ENCODE measurements at places on chromosomes 3 and 15. TPM values are rescaled to one million over a fixed set of nuclear protein-coding genes. Genes with fewer than 3 reads are reported as not detected.

- no peak for DNase-seq
Observed at GRCh38 chr15:92958105-92958504, 58.0 kb downstream of the CHD2 start.

DNA sequence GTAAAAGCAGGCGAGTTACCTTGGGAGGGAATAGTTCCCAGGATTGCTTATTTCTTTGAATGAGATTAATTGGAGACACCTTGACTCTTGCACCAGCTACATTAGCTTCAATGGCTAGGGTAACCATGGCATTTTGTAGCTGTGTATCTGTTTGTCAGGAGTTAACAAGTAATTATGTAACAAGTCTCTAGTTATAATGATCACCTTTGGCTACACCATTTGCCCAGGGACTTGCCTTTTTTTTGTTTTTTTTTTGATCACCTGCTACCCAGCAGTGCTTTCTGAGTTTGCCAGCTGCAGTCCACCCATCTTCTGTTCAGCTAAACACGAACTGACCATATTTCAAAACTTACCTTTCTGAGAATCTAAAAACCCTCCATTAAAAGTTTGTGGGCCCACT, 2.2 kb downstream of the MED12L start:
- DNase-seq = no peak

GRCh38 chr15:76177491-76178040, 117.8 kb downstream of the TMEM266 start:
- DNase-seq = no peak

DNA sequence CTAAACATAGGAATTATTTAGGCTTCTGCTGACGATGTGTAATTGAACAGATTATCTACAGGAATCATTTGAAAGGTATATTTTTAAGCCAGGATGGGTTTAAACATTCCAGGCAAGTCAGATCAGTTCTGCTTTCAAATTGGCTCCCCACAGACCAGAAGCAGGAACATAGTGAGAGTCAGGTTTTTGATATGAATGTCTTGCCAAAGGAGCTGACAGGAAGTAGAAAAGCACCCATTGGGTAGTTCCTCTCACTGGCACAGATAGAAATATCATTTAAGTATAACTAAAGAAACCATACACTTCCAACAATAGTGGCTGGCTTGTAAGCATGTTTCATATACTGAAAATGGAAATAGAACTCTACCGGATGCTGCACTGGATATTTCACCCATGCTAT, 95.2 kb downstream of the CLDN1 start:
- DNase-seq = no peak

GRCh38 chr15:90763366-90764099, 46.4 kb downstream of the BLM start:
- DNase-seq = no peak

GRCh38 chr3:180063783-180064182, 27.0 kb upstream of the PEX5L start:
- no peak for DNase-seq

- peak; percentile 11 for DNase-seq
Observed at GRCh38 chr15:101480613-101481380, 8.7 kb downstream of the PCSK6 start.

GRCh38 chr15:101561584-101561906, 72.0 kb upstream of the PCSK6 start:
- no peak for DNase-seq

DNA sequence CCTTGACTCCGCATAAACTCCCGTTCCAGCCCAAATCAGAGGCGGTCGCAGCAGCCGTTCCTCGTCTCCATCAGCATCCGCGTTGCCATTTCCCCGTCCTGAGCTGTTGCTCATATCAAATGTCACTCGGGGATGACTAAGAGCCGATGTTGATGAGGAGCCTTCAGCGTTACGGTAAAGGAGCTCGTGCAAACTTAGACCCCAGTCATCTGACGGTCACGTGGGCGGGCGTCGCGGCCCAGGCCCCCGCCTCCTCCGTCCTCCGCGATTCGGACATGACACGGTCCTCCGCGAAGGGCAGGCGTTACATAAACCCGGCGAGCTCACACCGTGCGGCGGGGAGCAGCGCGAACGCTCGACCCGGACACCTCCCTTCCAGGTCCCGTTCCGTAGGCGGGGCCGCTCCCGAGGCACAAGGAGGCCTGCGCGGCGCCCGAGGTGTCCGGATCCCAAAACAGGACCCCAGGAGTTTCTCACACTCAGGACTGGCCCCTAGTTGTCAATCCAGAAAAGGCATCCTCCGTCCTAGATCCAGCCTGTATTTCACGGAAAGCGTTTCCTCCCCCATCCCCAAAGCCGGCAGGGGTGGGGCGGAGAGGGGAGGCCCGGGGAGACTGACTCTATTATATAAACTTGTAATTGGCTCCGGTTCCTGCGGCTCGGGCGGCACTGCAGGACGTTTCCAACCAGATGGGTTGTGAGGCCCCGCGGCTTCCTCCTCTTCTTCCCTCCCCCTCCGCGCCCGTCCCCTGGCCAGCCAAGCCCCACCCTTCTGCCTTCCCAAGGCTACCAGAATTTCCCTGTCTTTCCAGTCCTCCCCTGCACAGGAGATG, 100.0 kb upstream of the IGF1R start:
- peak; percentile 78 for DNase-seq

DNA sequence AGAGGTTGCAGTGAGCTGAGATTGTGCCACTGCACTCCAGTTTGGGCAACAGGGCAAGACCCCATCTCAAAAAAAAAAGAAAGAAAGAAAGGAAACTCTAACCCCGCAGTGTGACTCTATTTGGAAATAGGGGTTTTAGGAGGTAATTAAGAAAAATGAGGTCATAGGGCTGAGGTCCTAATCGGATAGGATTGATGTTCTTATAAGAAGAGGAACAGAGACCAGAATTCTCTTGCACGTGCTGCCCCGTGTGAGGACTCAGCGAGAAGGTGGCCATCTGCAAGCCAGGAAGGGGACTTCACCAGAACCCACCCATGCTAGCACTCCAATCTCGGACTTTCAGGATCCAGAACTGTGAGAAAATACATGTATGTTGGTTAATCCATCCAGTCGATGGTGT, 25.8 kb downstream of the KLHL6 start:
- no peak for DNase-seq

DNA sequence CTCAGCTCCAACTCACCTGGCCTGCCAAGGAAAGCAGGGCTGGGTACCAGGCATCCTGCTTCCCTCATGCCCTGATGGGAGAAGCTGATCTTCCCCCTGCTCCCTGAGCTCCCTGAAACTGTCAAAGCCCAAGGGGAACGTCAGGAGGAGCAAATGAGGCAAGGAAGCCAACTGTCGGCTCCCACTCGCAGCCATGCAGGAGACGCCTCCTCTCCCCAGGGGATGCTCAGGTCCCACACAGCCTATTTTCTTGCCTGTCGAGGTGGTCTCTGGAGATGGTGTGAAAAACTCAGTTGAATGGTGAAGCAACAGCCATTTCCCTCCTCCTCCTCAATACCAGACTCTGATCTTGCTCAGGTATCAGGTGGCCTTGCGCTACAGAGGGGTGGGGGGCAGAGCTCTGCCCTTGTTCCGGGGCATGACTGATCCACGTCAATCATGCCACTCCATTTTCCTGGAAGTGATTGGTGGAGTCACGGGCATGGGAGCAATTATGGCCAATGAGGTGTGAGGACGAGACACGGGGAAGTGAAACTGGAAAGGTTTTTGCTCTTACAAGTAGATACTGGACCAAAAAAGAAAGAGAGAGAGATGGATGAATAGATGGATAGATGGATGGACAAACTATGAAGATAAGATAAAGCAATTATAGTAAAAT, 58.2 kb downstream of the SLC6A1 start:
- no peak for DNase-seq

- no peak for DNase-seq
Observed at GRCh38 chr3:188209740-188210139, 55.8 kb downstream of the LPP start.

GRCh38 chr15:90037511-90037860, 36.4 kb downstream of the ZNF710 start:
- DNase-seq = no peak

DNA sequence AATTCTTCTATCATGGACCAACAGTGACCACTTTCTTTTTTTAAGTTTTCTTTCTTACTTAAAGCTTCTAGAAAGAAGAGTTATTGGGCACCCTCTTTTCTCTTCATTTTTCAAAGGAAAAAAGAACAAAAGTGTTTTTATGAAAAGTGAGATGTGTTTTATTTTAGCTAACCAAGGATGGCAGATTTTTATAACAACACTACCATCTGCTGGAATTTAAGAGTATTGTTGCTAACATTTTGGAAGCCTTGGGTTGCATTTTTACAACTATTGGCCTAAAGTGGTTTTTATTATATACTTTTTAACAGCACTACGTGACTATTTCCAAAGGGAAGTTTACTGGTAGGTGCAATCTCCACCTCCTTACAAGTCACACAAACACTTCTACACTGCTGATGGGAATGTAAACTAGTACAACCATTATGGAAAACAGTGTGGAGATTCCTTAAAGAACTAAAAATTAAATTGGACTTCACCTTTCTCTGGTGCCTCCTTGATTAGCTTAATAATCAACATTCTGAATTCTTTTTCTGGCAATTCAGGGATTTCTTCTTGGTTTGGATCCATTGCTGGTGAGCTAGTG, 237.7 kb upstream of the AGTR1 start:
- DNase-seq = no peak

DNA sequence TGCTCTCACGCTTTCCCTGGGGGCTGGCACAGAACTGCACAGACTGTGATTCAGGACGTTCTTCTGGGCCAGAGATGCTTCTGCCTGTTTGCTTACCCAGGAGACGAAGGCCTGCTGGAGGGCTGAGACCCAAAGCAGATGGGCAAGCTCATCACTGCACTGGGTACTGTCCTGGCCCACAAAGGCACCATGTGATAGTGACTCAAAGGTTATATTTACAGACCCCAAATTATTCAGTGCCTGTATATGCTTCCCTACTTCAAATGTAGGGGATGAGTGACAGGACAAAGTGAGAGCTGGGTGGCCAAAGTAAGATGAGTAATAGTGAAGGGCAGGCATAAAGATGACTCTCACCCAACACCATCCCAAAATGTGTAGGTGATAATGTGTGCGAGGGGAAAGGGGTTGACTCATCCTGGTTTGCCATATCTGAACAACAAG, 127.4 kb downstream of the WDR76 start:
- DNase-seq = no peak

DNA sequence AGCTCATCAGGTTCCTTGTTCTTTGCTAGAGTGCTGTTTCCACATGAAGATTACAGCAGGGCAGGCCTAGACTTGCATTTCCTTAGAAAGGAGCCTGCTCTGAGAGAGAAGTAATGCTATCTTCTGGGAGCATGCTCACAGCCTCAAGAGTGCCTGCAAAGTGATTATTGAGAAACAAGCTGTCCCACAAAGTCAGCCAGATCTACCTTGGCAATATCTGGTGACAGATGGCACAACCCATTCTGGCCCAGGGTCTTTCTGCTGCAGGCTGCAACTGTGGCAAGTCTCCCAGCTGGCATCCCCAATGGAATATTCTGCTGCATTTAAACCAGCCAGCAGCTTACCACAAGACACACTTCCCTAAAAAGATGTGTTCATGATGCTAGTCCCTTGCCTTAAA, 29.3 kb downstream of the MTMR10 start:
- no peak for DNase-seq

GRCh38 chr3:188198760-188199327, 44.9 kb downstream of the LPP start:
- no peak for DNase-seq

GRCh38 chr3:154105218-154105975, 15.8 kb upstream of the ARHGEF26 start:
- DNase-seq = no peak

DNA sequence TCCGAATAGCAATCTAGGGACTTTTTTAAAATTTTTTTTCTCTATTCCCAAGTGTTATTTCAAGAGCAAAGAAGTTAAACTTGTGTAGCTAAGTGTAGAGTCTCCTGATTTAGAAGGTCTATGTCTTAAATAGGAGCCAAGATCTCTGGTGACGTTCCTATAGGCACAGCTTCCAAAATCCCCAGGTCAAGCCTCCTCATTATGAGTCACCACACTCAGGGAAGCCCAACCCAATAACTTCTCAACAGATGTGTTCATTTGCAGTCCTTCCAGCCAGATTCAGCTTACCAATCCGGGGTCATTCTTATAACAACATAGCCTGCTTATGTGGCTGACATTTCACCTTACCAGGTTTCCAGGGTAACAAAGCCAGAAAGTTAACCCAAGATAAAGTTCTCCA, 270.3 kb downstream of the IL5RA start:
- DNase-seq = no peak

DNA sequence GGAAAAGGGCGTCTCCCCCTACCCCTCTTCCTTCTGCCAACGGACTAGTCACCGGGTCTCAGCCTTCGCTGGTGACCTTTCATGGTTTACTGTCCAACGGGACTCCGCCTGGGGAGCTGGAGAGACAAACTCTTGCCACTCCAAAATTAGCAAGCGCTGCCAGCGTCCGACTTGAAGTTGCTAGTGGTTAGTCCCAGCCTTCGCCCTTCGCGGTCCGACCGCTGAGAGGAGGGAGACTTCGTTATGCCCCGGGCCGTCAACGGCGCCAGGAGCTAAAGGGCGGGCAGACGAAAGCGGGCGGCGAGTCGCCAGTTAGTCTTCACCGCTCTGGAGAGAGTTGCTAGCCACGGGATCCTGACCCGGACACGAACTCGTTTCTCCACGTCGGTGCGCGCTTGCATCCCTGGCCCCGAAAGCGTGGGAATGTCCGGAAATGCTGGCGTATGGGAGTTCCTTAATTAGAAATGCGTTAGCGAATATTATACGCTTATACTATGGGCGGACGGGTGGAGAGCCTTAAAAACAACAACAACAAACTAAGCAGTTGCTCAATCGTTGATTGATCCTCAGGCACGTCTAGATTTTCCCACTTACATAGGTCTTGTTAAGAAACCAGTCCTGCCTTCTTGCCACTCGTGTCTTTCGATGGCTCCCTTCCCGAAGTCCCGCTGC, 716 bp downstream of the SMC4 start:
- peak; percentile 46 for DNase-seq

DNA sequence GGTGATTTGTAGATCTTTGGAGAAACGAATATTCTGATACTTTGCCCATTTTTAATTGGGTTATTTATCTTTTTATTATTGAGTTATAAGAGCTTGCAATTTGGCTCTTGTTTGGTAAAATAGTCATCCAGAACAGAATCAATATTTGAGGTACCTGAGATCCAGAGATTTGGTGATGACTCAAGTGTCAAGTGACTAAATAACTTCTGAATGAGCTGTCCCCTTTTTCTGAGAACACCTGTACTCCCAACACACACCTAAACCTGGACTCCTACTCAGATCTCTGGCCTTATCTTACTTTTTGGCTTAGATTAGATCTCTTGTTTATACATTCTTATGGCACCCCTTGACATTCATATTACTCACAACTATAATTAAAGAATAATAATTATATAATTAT, 3.1 kb upstream of the TRA2B start:
- no peak for DNase-seq

P2RY14 gene
- 0.47 TPM for total RNA-seq

HDC gene
- 1.6 TPM for total RNA-seq

PARP15 gene
- total RNA-seq = 3.7 TPM

ASB14 gene
- 1.2 TPM for total RNA-seq

DLL4 gene
- total RNA-seq = 3.9 TPM

FEZF2 gene
- total RNA-seq = not detected

TUSC7 gene
- total RNA-seq = 2.1 TPM

GNB4 gene
- total RNA-seq = 9.5 TPM

KNG1 gene
- 0.31 TPM for total RNA-seq

CHSY1 gene
- total RNA-seq = 31.1 TPM

TIMP4 gene
- total RNA-seq = 3.3 TPM

ATP13A5 gene
- total RNA-seq = 0.25 TPM

MOBP gene
- 5.6 TPM for total RNA-seq

STRA6 gene
- 9.3 TPM for total RNA-seq

HAUS2 gene
- 33.5 TPM for total RNA-seq
